Neural crest cell (in vitro differentiated cells): ENCODE measurements at places on chromosomes 11 and 22. TPM values are rescaled to one million over a fixed set of nuclear protein-coding genes. Genes with fewer than 3 reads are reported as not detected.

The CD248 gene
- total RNA-seq: 4.2 and 4.8 TPM in 2 replicates

The GRM5 gene
- total RNA-seq: 0.45 and 0.49 TPM in 2 replicates

The OVCH2 gene
- total RNA-seq: not detected in 2 replicates

The KCNJ11 gene
- total RNA-seq: 2.3 TPM in 2 replicates

DNA sequence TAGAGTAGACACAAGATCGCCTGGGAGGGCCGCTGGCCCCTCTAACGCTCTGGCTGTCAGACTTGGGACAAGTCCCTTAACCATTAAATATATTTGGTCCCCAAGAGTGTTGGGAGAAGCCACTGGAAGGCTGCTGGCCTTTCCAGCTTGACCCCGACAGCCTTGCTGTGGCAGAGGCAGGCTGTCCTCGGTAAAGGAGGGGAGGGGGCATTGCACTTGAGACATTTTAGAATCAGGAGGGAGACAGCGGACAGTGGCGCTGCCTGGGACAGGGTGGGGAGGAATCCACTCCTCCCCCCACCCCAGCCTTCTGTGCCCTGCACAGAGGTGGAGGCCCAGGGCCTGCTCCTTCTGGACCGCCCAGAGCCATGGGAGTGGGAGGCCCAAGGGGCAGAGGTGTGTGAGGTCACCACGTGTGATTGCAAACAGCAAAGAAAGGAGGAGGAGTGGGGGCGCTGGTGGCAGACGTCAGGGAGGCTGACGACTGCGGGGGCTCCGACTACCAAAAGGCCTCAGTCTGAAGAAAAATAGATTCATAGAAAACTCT, 28.9 kb downstream of the APOL1 start:
- no peaks in the 10 kb centered on the region for H3K27me3 ChIP-seq
- peak overlapping the region; percentile 78 for H3K27ac ChIP-seq
- H3K36me3 ChIP-seq: peaks cover 11% of the 10 kb centered on the region
- H3K4me3 ChIP-seq: no peak overlapping the region

DNA sequence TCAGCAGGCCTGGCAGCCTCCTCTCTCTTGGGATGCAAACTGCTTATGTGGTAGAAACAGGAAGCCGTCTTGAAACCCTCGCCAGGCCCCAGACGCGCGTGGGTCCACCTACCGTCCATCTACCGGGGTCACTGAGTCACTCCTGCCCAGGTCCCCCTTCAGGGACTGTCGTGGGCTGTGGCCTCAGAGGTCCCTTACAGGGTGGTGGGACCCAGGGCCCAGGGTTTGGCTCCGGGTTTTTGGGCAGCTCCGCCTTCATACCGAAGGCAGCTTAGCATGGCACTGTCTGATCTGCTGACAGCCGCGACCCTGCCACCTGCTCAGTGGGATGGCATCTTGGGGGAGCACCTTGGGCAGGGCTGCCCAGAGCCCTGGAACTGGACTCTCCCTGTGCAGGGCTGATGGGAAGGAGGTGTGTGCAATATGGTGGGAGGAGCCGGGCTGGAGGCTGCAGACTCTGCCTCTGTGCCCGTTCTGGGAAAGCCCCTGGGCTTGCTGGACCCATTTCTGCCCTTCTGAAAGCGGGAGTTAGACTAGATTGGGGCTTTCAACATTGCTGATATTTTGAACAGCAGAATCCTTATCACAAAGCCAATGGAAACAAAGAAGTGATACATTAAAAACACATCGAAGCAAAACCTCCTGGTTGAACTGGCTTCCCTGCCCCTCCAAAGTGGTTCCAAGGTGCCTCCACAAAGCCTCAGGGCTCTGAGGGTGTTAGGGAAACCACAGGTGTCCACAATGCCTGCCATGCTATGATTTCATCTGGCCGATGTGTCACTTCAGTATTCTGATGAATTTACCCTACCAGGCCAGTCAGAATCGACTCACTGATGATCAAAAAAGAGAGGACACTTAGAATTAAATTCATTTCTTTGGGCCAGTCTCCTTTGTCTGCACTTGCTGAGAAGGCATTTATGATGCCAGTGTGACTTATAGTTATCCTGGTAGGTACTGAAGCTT, 316.5 kb downstream of the KIRREL3 start:
- no peaks in the 10 kb centered on the region for H3K36me3 ChIP-seq
- H3K4me1 ChIP-seq: peaks cover 11% of the 10 kb centered on the region
- H3K27ac ChIP-seq: no peak overlapping the region
- H3K4me3 ChIP-seq: no peak overlapping the region

- no peak overlapping the region for H3K4me3 ChIP-seq
- H3K27ac ChIP-seq: no peak overlapping the region
- DNase-seq: no peak
- no peaks in the 10 kb centered on the region for H3K4me1 ChIP-seq
Observed at GRCh38 chr11:27552341-27552740, 45.8 kb upstream of the LIN7C start.

GRCh38 chr11:91795139-91795887, 429.3 kb upstream of the FAT3 start:
- no peaks in the 10 kb centered on the region for H3K36me3 ChIP-seq
- H3K4me1 ChIP-seq: peaks cover 14% of the 10 kb centered on the region
- no peaks in the 10 kb centered on the region for H3K27me3 ChIP-seq
- DNase-seq: no peak
- H3K4me3 ChIP-seq: no peak overlapping the region
- H3K27ac ChIP-seq: no peak overlapping the region

DNA sequence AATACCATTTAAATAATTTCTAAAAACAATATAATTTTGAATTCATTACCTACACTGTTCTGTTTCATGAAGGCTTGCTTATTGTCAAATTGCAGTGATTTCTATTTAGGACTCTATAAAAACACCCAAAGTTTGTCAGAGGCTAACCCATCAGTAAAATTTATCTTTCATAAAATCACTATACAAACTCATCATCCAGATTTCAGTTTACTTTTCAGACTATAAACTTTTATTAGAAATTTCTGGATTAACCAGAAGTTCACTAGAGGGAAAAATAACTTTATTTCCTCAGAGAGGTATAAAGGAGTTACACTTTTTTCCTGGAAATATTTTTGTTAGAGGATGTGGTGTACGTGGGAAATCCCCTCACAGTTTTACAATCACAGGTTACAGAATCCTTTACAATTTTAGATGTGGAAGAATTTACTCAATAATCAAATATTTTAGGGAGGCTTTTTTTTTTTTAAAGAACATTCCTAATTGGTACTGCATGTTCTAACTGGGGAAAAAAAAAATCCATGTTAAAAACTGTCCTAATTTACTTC, 176.7 kb downstream of the SWAP70 start:
- H3K27me3 ChIP-seq: no peaks in the 10 kb centered on the region
- H3K27ac ChIP-seq: no peak overlapping the region
- no peaks in the 10 kb centered on the region for H3K4me1 ChIP-seq

- H3K36me3 ChIP-seq: no peaks in the 10 kb centered on the region
- H3K27me3 ChIP-seq: no peaks in the 10 kb centered on the region
- no peak for DNase-seq
- peaks cover 38% of the 10 kb centered on the region for H3K4me1 ChIP-seq
- no peak overlapping the region for H3K27ac ChIP-seq
Observed at GRCh38 chr11:70625051-70625450, 226.7 kb downstream of the CTTN start.
